SK-N-DZ (cell line): ENCODE measurements at places on chromosomes 6 and 20.

GRCh38 chr20:3931664-3932063, 42.5 kb downstream of the PANK2 start:
- no peak for DNase-seq

GRCh38 chr6:47242483-47243386, 67.0 kb downstream of the TNFRSF21 start:
- DNase-seq: peak; percentile 58

DNA sequence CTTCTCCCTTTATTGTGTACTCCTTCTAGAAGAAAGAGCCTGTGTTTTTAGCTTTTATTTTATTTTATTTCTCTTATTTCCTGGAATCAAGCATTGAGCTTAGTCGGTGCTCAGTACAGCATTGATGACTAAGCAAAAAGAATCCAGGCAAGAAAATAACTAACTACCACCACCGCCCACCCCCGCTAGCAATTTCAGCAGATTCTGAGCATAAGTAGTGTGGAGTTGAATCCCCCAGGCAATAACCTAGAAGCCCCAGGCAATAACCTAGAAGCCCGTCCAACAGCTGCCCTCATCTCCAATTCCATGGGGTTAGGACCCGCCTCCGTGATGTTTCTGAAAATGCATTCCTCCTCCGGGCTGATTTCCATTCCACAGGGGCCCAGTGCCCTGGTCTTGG, 258.0 kb upstream of the TAB2 start:
- no peak for DNase-seq

- DNase-seq: peak; percentile 22
These were observed 30.9 kb downstream of the MAP3K5 start for GRCh38 chr6:136761227-136761922.

- DNase-seq: no peak
These were observed 279.6 kb downstream of the NRN1 start for GRCh38 chr6:5726976-5727718.

DNA sequence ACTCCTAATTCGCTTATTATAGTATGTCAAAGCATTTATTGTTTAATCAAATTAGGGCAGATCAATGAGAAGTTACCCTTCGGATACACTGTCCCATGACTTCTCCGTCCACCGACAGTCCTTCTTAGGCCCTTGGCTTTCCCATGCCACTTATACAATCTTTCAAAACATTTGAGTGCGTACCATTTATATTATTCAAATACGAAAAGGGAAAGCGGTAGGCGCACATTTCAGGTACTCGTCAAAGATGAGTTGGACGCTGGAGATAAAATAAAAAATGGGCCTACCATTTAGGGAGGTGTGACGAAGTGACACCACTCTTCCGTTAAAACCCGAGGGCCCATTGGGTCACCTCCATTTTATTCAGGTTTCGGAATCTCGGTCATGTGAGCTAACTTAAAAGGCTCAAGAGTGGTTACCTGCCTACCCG, 542 bp upstream of the AFG1L start:
- no peak for DNase-seq

DNA sequence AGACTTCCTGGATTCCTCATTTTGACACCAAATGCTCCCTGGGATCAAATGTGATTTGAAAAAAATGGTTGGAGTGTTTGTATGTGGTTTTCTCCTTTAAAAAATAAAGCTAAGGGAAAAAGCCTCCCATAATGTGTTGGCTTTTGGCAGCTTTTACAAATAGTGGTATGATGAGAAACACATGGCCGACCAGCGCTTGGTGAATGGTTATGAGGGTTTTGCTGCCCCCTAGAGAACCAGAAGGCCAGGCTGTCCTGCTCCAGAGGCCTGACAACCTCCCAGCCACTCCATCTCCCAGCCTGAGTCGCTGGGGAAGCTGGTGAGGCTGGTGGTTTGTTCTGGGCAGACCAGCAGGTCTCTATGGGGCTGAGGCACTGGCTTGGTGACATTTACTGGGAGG, 69.3 kb downstream of the CLIC5 start:
- DNase-seq: peak; percentile 15

DNA sequence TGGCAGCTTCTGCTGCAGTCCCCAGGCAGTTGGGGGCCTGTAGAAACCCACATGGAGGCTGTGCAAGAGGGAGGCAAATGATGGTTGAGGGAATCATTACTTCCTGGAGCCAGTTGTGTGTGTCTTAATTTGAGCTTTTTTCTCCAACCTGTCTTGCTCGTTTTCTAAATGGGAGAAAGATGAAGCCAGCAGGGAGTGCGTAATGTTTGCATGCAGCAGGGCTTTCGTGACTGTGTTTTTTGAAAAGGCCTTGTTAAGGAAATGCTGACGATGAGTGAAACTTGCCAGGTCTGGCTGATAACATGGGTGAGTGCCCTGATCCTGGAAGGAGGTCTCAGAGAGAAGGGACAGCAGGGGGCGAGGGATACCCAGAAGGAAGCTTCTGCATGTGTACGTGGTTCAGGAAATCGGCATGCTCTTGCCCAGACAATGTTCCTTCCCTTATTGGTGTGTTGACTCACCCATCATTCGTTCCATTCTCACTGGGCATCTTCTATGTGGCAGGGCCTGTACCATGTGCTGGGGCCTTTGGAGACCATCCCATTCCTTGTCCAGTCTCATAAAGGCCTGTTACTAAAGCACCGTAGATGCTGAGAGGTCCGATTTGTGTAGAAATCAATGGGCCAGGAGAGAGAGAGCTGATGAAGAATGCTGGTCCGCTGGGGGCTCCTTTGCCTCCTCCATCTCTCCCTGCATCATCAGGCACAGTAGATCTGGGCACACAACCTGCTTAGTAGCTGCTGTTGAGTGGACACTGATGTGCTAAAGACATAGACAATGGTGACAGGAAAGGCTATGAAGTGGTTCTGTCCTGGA, 27.4 kb downstream of the GLP1R start:
- no peak for DNase-seq

- no peak for DNase-seq
These were observed 401.5 kb upstream of the ADGRB3 start for GRCh38 chr6:68233623-68234022.

GRCh38 chr20:8790442-8791074, 278.3 kb upstream of the PLCB4 start:
- DNase-seq: peak; percentile 37

GRCh38 chr6:137471986-137472385, 22.2 kb downstream of the OLIG3 start:
- no peak for DNase-seq

DNA sequence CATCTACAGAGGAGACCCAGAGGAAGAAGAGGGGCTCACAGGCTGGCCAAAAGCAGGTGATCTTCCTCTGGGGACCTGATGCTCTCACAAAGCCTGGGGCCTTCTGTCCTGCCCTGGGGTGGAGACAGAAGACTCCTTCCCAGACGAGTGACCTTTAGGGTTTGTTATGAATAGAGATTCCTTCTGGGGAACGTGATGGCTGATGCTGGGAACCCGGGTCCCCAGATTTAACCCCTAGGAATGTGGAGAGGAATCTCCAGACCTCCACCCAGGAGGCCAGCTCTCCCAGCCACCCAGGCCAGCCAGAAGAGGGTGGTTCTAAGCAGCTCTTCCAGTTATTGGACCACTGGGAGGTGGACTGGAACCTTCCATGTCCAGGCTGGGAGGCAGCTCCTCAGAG, 16.8 kb upstream of the CCN5 start:
- no peak for DNase-seq

- DNase-seq: no peak
These were observed 86.9 kb downstream of the RREB1 start for GRCh38 chr6:7194657-7195056.

DNA sequence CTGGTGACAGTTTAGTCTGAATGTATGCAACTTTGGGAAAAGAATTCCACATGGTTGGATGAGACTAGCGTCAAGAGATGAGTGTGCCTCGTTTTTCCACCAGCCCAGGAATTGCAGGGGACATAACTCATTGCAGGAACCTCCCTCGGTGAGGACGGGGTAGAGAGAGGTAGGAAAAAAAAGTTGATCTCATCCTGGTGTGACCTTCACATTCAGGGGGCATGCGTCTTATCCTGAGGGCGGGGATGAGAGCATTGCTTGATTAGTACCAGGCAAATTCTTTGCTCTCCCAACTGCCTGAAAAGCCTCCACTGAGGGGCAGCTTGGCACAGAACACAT, 11.8 kb downstream of the TLDC2 start:
- DNase-seq: no peak

DNA sequence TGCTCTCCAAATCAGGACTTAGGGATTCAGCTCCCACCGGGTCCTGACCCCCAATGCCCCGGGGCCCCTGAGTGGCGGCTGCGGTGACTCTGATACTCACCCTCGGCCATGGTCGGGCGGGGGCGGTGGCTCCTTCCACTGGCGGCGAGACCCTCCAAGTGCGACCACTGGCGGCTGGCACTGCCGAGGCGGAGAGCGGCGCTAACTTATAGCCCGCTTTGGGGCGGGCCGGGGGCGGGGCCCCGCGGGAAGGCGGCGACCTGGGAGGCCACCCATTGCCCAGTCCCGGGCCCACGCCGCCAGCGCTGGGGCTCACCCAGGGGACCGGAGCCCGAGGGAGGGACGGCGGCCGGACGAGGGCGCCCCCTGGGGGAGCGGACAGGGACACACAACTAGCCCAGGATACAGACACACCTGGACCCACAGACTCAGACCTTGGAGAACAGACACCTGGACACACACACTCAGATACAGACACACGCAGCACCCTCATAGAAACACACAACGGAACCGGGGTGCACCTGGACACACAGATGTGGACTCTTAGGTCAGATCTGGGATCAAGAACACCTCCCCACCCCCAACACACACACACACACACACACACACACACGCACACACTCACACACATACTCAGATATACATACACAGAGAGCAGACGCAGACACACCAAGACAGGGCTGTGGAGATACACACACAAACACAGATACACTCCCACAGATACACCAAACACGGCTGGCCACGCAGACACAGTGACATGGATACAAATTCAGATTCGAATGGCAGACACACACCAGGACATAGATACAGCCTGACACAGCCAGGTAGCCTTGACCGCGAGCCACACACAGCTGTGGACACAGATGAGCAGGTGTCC, at the start of gene TGM2:
TGM2 (minus strand) TSS at position 182 of the 877 bp plus-strand sequence; CDS start at position 110, 72 bp downstream.
- DNase-seq: peak; percentile 71

GRCh38 chr6:97771372-97771771, 488.4 kb upstream of the MMS22L start:
- DNase-seq: no peak

DNA sequence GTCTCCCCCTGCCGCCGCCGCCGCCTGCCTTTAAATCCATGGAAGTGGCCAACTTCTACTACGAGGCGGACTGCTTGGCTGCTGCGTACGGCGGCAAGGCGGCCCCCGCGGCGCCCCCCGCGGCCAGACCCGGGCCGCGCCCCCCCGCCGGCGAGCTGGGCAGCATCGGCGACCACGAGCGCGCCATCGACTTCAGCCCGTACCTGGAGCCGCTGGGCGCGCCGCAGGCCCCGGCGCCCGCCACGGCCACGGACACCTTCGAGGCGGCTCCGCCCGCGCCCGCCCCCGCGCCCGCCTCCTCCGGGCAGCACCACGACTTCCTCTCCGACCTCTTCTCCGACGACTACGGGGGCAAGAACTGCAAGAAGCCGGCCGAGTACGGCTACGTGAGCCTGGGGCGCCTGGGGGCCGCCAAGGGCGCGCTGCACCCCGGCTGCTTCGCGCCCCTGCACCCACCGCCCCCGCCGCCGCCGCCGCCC, 474 bp downstream of the CEBPB start:
- no peak for DNase-seq

GRCh38 chr6:43570876-43571441, 4.9 kb downstream of the XPO5 start:
- DNase-seq: no peak

DNA sequence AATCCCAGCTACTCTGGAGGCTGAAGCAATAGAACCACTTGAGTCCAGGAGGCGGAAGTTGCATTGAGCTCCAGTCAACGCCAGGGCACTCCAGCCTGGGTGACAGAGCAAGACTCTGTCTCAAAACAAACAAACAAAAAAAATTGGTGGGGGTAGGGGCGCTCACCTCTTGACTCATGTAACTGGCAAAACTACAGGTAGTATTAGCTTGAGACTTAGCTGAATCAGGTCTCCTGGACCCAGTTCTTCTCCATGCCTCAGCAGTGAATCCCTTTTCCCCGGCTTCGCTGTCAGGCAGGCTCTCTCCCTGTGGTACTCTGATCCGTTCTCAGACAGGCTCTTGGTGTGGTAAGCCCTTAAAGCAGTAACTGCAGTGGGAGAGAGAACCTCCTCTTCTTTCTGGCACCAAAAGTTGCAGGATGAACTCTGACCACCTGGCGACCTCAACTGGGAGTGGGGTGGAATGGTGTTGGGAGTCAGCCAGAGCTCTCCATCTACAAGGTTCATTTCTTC, 12.9 kb downstream of the SLC9A8 start:
- no peak for DNase-seq

DNA sequence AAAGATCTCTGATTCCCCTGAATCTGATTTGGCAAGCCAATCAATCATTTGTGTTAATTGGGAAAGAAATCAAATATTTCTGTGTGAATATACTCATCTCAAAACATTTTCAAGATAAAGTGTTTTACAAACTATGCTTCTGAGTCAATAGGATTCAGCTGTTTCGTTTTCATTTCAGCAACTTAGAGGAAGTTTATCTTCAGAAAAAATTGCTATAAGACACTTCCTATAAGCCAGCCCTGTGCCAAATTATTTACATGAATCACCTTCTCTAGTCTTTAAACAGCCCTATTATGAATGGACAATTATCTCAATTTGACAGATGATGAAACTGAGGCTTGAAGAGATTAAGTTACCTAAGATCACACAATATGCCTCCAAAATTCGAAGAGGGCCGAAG, 10.9 kb downstream of the DEFB129 start:
- no peak for DNase-seq

DNA sequence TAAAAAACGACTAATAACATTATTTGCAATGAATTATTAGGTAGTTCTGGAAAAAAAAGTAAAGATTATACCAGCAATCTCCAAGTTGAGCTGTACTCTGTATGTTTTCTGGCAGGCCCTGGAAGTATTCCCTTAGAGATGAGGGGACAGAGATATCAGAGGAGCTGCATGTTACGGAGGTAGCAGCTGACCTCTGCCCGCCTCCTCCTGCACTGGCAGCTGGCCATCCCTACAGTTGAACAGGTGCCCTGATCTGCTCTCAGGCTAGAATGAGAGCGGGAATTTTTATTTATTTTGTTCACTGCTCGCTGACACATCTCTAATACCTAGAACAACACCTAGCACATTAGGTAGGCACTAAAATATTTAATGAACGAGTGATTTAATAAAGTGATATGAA, 23.1 kb downstream of the FBXL4 start:
- DNase-seq: no peak
